GM23248 (cell line): ENCODE measurements at places on chromosomes 2 and 18.
A peak's percentile ranks its signal among the peaks of the same experiment; 100 is the strongest.

DNA sequence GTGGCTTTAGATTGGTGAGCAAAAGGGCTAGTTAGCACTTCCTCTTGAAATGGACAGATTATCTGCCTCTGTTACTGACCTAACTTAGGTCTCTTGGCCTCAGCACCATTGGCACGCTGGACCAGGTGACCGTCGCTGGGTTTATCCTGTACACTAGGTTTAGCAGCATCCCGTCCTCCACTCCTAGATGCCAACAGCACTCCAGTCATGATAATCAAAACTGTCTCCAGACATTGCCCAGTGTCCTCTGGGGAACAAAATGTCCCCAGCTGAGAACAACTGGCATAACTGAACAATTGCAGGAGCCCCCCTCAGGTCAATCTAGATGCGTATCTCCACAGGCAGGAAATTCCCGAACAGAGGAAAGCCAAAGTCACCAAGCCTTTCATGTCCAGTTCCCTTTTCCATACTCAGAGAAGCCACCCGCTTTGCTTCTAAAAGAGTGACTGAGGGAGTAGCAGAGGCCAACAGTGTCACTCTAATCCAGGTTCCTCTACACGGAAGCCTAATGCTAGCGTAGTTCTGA, 27.3 kb downstream of the E2F6 start:
- no peak for DNase-seq

- DNase-seq: peak; percentile 14
These were observed 120.1 kb downstream of the LRP1B start for GRCh38 chr2:142010477-142011270.

DNA sequence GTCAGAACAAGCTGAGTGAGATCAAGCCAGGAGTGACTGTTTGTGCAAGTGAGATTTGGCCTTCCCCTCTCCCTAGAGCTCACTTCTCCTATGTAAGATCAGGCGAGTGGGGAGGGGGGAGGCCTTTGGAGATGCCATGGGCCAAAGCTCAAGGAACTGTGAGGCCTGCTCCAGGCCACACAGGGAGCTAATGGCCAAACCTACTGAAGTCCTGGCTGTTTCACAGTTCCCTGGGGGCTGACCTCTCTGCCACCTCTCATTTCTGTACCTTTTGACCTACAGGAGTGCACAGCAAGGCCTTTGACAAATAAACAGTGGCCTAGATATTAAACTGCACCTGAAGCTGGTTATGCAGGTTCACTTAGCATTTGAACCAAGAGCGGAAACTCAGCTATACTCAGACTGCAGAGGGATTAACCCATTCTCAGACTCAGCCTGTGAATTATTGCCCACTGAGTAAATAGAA, 235.0 kb upstream of the NT5C1B start:
- no peak for DNase-seq

- no peak for DNase-seq
These were observed 1.5 kb upstream of the SPTBN1 start for GRCh38 chr2:54454548-54455130.

DNA sequence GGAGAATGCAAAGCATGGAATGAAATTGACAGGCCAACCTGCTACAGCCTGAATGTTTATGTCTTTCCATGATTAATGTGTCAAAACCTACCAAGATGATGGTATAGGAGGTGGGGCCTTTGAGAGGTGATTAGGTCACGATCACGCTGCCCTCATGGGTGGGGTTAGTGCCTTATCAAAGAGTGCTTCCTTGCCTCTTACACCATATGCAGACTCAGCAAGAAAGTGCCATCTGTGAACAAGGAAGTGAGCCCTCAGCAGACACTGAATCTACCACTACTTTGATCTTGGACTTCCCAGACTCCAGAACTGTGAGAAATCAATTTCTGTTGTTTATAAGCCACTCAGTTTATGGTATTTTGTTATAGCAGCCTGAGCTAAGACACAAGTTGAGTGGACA, 147.5 kb upstream of the BCL2L11 start:
- DNase-seq: no peak

DNA sequence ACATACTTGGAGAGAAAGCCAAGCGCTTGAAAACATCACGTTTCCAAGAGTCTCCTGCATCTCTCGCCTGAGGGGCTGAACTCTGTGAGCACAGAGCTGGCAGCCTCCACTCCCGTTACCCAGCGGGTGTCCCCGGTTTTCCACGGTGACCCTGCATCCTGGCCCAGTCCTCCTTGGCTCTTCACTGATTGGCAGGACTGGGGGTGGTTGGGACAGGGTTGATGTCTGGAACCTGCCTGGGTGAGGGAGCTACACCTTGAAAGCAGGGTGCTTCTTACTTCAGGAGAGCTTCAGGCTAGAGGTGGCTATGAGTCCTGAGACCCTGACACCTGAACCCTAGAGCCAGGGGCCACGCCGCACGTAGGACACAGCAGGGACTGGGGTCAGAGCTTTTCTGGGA, 234.1 kb downstream of the DYSF start:
- DNase-seq: no peak

- peak; percentile 83 for DNase-seq
These were observed 543.4 kb downstream of the IRS1 start for GRCh38 chr2:226256237-226256636.

GRCh38 chr2:186968277-186968676, 119.3 kb upstream of the ZSWIM2 start:
- no peak for DNase-seq

DNA sequence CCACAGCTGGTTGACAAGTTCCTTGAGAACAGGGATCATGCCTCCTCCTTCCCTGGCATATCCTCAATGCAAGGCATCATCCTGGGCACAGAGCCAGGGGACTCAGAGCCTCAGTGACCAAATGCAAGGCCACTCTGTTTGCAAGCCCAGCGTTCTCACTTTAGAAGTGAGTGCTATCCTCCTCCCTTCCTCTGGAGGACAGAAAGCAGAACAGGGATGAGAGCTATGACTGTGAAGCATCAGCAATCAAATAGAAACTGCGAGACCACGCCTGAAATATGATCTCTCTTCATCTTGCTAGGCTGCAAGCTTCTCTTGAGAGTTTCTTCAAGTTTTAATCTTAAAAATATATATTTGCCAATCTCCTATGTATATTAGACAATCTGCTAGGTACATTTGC, 119.8 kb downstream of the LRATD1 start:
- DNase-seq: peak; percentile 38

DNA sequence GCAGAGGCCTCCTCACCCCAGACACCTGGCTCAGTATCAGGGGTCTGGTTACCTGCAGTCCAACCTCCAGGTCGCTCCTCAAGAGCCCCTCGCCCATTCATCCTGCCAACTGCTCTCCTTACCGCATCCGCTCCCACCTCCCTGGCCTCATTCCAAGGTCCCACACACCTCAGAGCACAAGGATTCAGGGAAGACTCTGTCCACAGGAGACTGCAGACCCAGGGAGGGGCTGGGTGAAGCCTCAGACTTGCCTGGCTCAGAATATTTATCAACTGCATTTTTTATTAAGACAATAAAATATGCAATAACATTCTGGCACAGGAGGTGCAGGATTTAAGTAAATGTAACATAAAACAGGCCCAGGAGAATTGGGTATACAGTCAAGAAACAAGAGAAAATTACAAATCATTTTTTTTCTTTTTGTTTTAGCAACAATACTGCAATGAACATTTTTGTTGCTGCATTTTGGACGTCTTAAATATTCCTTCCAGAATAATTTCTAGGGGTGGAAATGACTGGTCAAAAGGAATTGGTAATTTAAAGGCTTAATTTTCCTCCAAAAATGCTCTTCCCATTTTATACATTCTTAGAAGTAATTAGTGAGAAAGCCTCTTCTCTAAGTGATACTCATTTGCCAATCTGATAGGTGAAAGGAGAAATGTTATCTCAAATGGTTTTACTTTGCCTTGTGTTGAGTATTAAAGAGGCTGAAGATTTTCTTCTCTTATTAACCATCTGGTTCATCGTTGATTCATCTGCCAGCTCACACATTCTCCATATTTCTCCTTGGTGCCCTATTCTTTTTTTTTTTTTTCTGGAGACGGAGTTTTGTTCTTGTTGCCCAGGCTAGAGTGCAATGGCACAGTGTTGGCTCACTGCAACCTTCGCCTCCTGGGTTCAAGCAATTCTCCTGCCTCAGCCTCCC, 42.5 kb downstream of the TEX44 start:
- DNase-seq: peak; percentile 78

DNA sequence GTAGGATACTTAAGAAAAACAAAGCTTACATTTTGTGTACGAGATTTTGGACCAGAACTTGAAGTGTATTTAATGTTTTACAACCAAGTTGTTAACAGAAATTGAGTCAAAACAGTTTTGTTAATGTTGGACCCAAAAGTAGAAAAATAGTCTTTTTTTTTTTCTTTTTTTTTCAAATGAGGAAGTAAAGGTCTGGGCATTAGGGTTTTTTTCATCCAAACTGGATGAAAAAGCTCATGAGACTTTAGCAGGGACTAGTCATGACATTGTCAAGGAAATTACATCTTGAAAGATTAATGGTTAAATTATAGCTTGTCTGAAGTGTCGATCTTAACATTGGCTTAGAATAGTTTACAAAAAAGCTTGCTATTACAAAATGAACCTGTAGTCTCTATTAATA, 32.3 kb downstream of the CCNT2 start:
- DNase-seq: no peak

- no peak for DNase-seq
These were observed 49.2 kb upstream of the CHN1 start for GRCh38 chr2:175054340-175054739.

- DNase-seq: peak; percentile 3
These were observed 971.3 kb upstream of the FAM98A start for GRCh38 chr2:34570266-34570872.

DNA sequence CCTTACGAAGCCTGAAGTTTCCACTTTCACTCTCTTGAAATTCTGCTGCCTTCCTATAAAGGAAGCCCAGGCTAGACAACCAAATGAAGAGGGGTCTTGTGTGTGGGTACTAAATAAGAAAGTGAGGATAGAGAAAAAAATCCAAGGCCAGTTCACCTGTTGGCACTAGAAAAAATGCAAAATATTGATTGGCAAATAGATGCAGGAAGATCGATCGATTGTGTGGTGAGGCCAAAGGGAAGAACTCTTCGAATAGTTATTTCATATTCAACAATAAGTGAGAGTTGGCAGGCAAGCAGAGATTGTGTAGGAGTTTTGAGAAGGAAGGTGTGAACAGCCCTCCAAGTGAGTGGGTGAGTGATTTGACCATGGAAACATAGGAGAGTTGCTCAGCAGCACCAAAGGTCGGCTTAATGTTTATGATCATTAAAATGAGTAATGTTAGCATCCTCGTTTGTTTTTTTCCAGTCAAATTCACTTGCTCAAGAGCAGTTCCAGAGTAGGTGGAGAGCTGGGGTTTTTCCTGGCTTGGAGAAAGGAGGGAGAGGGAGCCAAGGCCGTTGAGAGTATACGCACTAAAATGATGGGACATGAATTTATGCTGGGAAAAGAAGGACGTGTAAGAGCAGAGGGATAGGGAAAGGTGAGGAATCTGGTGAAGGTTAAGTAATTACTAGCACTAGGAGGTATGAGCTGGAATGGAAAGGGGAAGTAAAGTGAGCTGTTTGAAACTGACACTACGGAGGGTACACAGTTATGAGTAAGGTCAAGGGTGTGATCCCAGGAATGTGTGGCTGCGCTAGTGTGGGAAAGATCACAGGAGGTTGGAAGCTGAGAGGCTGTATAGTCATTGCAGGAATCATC, 1.1 kb upstream of the NAPG start:
- peak; percentile 74 for DNase-seq

GRCh38 chr2:211944572-211944971, 594.0 kb downstream of the ERBB4 start:
- DNase-seq: no peak

- peak; percentile 4 for DNase-seq
These were observed 1.4 kb downstream of the MCM6 start for GRCh38 chr2:135874777-135875365.

GRCh38 chr2:165239230-165239629, at the start of gene SCN2A:
Gene SCN2A, plus strand, starts transcription at chr2:165239414. Its CDS starts 56,410 bp downstream, at chr2:165295824.
- peak; percentile 67 for DNase-seq

GRCh38 chr2:11876436-11876835, 130.0 kb downstream of the LPIN1 start:
- no peak for DNase-seq

DNA sequence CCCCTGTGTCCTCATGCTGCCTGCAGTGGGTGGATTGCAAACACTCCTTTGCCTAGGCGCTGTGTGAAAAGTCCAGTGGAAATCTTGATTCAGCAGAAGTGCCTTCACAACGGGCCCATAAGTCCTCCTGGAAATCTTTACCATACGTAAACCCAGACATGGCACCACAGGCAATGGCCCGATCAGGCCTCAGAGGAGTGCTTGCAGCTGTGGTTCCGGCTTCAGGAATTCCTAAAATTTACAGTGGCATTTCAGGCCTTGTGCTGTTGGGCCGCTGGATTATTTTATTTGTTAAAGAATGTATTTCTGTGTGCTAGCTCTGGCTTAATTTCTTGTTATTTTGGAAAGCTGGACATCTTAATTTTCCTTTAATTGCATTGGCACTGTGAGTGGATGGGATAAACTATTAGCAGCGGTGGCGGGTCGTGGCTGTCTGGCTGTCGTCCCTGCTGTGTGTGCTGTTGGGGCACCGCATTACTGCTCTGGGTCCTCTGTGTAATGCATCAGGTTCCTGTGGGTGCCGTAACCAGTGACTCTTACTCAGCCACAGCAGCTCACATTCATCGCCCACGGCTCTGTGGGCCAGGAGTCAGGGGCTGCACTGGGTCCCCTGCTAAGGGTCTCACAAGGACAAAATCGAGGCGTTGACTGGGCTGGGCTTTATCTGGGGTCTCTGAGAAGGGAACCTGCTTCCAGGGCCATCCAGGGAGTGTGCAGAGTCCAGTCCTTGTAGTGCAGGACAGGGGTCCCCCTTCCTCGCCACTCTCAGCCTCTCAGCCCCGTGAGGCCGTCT, 73.1 kb downstream of the RTP5 start:
- DNase-seq: no peak

GRCh38 chr18:53883771-53884170, 340.7 kb downstream of the MBD2 start:
- no peak for DNase-seq

DNA sequence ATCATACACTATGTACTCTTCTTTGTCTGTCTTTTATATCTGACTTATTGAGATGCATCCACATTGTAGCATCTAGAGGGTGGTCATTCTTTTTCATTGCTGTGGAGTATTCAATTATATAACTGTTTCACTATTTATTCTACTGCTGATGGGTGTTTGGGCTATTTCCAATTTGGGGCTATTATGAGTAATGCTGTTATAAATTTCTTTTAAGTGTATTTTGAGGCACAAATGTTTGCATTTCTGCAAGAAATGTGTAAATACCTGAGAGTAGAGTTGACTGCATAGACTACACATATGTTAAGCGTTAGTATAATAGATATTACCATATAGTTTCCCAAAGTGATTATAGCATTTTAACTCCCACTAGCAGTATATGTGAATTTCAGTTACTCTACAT, 26.9 kb upstream of the PPP1R1C start:
- DNase-seq: no peak
